Aorta (tissue), 5 donors: ENCODE measurements at places on chromosomes 1 and 21. TPM values are rescaled to one million over a fixed set of nuclear protein-coding genes. Genes with fewer than 3 reads are reported as not detected.

GRCh38 chr21:24938573-24938972, 668.7 kb downstream of the MRPL39 start:
- no peak for DNase-seq

- peak; percentile 95 for DNase-seq
Measured at GRCh38 chr1:71047635-71048607, at the start of gene PTGER3. Gene PTGER3 (minus strand): TSS chr1:71047816. CDS start chr1:71047577, 239 bp downstream.

KIAA1614 gene
- polyA plus RNA-seq = 4.3 TPM

MTARC2 gene
- polyA plus RNA-seq = 31.4 TPM

G0S2 gene
- 20.3 TPM for polyA plus RNA-seq

GRCh38 chr1:147738129-147738528, 22.3 kb downstream of the GJA5 start:
- no peak for DNase-seq

DNA sequence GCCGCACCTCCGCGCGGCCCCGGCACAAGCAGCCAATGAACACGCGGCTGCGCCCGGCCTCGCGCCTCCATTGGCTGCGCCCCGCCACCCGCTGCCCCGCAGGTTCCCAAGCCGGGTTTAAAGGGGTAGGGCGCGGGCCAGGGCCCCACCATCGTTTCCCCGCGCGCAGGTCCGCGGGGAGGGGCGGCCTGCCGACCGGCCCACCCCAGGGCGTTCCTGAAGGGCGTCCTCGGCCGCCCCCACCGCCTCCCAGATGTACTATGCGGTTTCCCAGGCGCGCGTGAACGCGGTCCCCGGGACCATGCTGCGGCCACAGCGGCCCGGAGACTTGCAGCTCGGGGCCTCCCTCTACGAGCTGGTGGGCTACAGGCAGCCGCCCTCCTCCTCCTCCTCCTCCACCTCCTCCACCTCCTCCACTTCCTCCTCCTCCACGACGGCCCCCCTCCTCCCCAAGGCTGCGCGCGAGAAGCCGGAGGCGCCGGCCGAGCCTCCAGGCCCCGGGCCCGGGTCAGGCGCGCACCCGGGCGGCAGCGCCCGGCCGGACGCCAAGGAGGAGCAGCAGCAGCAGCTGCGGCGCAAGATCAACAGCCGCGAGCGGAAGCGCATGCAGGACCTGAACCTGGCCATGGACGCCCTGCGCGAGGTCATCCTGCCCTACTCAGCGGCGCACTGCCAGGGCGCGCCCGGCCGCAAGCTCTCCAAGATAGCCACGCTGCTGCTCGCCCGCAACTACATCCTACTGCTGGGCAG, at the start of gene OLIG1:
Gene OLIG1 (plus strand): TSS at position 148 of the 750 bp plus-strand sequence. CDS start 106 bp downstream, at position 254.
- DNase-seq = no peak

GBP3 gene
- 25.4 TPM for polyA plus RNA-seq

DNA sequence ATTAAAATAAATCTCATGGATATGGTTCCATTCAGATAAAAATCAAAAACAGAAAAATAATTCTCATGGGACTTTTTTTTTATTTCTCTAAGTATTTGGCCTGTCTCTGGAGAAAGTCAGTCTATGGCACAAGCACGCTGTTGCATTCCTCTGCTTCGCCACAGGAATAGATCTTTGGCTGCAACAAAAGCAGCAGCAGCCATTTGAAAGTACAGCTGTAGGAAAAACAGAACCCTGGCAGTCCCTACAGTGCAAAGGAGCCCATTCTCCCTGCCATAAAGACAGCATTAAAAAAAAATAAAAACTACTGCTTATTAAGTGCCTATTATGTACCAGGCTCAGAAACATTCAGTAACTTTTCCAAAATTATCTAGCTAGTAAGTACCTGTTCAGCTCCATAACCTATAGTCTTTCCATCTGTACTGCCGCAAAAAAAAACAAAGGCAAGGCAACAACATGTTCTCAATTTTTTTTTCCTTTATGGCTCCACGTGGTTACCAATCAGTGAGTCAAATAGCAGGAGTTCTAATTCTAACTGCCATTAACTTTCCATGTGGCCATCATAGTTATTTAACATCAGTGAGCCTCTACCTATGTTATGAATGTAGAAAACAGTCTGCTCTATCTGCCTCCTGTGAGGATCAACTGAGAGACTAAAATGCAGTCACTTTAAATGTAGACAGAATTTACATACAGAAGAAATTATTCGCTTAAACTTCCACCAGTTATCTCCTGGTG, 22.7 kb downstream of the SLC35D1 start:
- DNase-seq = no peak

C1orf94 gene
- not detected for polyA plus RNA-seq

DNA sequence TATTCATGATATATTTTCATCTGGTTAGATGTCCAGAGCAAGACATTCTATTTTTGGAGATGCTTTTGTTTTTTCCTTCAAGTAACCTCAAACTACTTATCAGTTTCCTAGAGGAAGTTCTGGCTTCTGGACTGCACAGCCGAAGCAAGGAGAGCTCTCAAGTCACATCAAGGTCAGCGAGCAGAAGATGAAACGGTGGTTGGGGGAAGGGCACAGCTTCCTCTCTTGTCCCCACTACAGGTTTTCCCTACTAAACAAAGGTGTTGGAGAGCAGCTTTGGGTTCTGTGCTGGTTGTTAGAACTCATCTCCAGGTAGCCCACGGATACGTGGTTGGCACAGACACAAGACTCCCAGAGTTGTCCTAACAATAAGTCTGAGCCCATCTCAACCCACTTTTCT, 5.1 kb upstream of the PLEKHO1 start:
- DNase-seq = no peak

DNA sequence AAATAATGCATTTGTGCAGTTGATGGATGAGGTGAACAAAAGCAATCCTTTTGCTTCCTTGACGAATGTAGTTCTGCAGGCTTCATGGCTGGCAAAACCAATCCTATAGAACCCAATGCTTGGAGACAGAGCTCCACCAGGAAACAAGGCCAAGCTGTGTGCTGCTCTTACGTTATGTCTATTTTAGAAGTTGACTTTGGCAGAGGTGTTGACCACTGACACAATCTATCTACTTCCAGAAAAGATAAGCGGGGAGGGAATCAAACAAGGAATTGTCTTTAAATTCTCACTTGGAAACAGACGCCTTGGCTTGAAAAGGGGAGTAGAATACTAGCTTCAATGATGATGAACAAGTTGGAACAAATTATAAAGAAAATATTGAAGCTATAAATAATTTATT, 211.2 kb downstream of the SETD4 start:
- DNase-seq = no peak

GRCh38 chr1:76961181-76961819, 94.0 kb downstream of the ST6GALNAC5 start:
- DNase-seq = no peak

DNA sequence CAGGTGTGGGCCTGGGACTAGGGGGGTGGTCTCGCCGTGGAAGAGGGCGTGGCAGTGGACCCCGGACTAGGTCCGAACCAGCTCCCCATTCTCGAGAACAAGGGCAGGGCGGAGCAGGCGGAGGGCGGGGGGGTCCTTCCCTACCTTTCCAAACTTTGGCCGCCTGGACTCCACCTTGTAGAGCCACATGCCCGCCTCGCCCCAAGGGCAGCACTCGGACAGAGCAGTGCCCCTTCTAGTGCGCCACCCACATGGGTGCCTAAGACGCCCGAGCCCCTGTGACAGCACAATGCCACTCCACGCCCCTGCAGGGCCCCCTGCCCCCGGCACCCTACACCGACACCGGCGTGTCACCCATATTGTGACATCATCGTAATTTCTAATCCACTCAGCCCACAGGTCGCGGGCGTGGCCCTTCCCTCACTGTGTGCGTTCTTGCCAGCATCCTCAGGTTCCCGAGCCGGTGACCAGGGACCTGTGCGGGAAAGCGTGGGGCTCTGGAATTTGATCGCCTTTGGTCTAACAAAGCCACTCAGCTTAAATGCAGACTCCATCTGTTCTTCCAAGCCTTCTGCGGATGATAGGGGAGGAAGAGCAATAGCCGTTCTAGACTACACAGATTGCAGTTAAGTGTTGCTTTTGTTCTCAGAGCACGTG, 553 bp upstream of the STMN1 start:
- no peak for DNase-seq

ARMH1 gene
- 0.63 TPM for polyA plus RNA-seq

OVAAL gene
- not detected for polyA plus RNA-seq
